Epithelial cell of esophagus (primary cell): ENCODE measurements at places on chromosomes 3 and 15.
A peak's percentile ranks its signal among the peaks of the same experiment; 100 is the strongest.

- no peak for DNase-seq
Measured at GRCh38 chr3:104126463-104126862, 1240.2 kb upstream of the ALCAM start.

- DNase-seq = peak; percentile 94
Measured at GRCh38 chr15:80152180-80152895, 461 bp upstream of the FAH start.

GRCh38 chr3:66082679-66083078 is 44.0 kb upstream of the MAGI1 start:
- DNase-seq = no peak

- no peak for DNase-seq
Measured at GRCh38 chr3:33426068-33426467, 14.1 kb downstream of the UBP1 start.

DNA sequence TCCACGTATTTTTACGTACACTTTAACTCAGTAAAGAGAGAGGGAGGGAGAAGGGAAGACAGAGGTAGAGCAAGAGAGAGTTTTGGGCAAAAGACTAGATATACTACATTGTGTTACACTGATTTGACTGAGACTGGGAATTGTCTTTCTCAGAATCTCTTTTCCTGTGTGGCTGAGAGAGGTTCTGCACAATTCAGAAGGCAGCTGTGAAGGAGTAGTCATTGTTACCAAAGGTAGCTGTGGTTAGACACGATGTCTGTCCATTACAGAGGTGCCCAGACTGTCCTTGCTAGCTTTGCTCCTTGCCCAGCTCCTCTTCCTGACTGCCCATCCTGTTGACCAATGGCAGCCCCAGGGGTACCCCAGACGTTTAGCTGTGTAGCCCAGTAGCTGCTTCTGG is 577.5 kb upstream of the CBLB start:
- DNase-seq = no peak

GRCh38 chr3:171219258-171219657 is 192.7 kb upstream of the SLC2A2 start:
- DNase-seq = no peak

- no peak for DNase-seq
Measured at GRCh38 chr3:39191773-39192172, 622 bp downstream of the XIRP1 start.

- peak; percentile 59 for DNase-seq
Measured at GRCh38 chr3:160667452-160667851, 9.5 kb upstream of the ARL14 start.

DNA sequence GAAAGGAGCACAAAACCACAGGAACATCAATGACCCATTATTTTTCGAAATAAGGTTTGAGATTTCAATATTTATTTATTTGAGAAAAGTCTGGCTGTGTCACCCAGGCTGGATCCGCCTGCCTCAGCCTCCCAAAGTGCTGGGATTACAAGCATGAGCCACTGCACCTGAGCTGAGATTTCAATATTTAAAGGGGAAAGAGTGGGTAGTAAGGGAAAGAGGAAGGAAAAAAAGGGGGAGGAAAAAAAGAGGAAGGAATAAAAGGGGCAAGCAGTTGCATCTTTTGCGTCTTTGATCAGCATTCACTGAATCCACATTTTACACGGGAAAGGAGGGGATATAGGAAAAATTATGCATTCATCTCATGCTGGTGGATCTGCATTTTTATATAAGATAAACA is 47.4 kb downstream of the ERICH6 start:
- no peak for DNase-seq

DNA sequence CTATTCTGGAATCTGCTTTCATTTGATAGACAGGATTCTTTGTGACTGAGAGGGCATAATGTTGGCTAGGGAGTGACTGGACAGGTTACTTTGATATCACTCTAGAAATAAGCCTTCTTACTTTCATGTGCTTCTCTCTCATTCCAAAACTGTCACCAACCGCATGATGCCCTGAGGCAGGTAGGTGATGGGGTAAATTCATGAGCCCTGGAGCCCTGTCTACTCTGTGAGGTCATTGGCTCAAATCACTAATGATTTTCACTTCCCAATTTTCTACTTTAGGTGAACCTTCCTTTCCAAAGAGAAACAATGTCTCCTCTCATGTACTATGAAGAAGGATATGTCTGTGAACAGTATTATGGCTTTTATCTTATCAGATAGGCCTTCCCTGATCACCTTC is 596.7 kb downstream of the TUSC7 start:
- DNase-seq = no peak
